NCI-H1105 (cell line): ENCODE measurements at places on chromosomes 11 and 22.

DNA sequence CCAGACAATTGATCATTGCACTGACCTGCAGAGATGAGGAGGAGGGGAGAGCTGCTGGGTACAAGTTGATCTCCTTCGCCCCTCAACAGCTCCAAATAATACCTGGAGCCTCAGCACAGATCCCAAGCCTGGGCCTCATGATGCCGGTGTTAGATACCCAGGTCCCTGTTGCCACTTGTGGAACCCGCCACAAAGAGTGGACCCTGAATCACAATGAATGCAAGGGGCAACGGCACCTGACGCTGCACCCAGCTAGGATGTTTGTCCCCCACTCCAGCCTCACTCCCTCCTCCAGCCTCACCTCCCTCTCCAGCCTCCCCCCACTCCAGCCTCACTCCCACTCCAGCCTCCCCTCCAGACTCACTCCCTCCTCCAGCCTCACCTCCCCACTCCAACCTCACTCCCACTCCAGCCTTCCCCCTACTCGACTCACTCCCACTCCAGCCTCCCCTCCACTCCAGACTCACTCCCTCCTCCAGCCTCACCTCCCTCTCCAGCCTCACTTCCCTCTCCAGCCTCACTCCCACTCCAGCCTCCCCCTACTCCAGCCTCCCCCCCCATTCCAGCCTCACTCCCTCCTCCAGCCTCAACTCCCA, 879.0 kb downstream of the BRD1 start:
- no peak for DNase-seq

GRCh38 chr11:72102162-72102561, 935 bp downstream of the LAMTOR1 start:
- DNase-seq = no peak

GRCh38 chr22:37654563-37655251, 3.8 kb upstream of the PDXP start:
- DNase-seq = no peak

DNA sequence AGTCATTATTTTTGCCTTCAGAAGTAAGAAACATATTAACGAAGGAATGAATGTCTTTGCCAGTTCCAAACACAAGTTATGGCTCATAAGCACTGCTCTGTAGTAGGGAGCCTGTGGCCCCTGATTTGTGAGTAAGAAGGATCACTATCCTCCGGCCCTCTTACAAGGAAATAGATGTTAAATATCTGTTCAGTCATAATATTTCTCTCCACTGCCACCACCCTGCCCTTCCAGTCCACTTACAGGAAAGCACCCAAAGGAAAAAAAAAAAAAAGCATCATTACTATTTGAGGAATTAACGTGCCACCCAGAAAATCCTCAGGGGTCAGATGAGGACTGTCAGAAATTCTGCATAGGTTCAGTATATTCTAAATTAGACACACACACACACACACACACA, 123.4 kb downstream of the ETS1 start:
- DNase-seq = no peak

GRCh38 chr11:1335264-1335810, 25.9 kb upstream of the TOLLIP start:
- no peak for DNase-seq

DNA sequence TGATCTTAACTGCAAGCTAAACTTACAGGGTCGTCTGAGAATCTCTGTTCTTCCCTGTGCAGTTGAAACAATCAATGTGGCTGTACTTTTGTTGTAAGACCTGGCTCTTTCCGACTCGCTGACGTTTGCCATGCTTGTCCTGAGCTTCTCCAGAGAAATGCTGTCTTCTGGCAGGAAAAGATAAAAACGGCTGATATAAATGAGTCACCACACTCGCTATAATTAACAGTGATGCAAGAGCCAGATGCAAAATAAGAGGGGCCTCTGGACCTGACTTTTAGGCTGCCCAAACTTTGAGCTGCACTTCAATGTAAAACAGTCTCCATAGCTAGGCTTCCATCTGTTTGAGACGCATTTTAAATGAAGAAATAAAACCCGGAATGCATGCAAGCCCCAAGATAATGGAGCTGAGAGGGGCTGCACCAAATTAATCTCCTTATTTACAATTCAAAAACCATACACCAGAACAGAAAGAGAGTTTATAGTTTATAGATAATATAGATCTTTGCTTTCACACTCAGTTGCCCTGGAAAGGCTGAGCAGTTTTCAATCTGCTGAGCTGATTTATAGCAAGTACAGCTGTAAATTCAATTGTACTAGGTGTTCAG, 48.5 kb downstream of the WT1 start:
- DNase-seq = no peak

DNA sequence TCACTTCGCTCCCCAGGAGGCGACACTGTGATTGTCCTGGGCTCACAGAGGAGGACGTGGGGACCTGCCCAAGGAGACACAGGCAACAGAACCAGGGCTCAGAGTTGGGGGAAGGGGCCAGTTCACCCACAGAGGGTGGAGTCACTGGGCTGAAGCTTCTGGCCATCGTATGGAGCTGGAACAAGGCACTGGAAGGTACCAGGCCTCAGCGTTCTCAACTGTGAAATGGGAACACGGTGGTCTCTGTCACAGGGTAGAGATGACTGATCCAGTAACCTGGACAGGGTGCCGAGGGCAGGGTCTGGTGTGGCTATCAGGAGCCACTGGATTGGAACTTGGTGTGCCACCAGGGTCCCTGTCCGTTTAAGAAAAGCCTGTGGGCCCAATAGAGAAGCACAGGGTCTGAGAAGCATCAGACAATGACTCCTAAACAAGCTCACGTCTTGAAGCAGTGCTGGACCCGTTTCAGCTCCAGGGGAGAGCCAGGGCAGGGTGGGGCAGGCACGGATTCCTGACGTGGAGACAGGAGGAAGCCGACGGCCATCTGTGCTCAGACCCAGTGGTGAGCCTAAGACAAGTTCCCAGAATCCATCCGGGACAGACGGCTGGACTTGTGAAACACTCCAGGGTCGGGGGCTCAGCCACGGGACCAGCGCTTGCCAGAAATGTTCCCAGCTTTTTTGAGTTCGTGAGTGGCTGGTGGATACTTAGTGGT, 25.0 kb upstream of the KCNQ1OT1 start:
- DNase-seq = no peak
